HEK293T (cell line): ENCODE measurements at places on chromosomes 6 and 20.

DNA sequence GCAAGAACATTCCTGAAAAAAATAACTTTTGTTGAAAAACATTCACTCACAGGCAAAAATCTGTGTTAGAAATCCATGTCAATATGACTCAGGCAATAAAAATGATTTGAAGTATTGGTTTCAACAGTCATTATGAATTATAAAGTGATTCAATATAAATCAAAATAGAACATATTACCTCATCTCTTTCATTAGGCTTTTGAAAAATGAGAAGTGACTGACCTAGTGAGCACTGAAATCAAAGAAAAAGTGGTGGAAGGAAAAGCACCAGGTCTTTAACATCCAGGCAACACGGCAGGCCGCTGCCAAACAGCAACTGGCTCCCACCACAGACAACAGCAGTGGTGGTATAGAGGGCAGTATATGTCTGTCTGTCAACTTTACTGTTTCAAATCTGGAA lies 68.9 kb downstream of the MAN1A1 start:
- no peak for DNase-seq

DNA sequence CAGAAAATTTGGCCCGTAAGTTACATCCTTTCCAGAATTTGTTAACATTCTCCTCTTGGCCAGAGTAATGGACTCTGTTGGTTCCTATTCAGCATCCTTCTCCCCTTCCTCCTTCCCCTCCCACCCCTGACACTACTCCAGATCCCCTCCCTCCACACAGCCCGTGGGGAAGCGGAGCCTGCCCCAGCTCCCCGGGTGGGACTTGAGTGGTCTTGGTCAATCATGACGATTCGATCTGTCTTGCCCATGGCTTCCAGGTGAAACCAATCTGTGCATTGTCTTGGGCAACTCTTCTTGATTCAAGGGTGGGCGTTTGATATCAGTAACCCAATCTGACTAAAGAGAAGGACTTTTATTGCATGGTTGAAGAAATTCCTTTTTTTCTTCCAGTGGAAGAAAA lies 143.9 kb downstream of the ANKRD60 start:
- no peak for DNase-seq

- DNase-seq = no peak
These were observed 17.7 kb upstream of the MCM9 start for GRCh38 chr6:118952683-118953082.

- no peak for DNase-seq
These were observed 20.1 kb downstream of the ZNF831 start for GRCh38 chr20:59183751-59184150.

GRCh38 chr6:4102687-4103244 lies 23.8 kb upstream of the FAM217A start:
- DNase-seq = peak; percentile 23
